Fibroblast of upper back skin (primary cell): ENCODE measurements at places on chromosomes 7 and 10.
A peak's percentile ranks its signal among the peaks of the same experiment; 100 is the strongest.

GRCh38 chr10:6333086-6333485 lies 130.4 kb downstream of the PFKFB3 start:
- peak; percentile 6 for DNase-seq

DNA sequence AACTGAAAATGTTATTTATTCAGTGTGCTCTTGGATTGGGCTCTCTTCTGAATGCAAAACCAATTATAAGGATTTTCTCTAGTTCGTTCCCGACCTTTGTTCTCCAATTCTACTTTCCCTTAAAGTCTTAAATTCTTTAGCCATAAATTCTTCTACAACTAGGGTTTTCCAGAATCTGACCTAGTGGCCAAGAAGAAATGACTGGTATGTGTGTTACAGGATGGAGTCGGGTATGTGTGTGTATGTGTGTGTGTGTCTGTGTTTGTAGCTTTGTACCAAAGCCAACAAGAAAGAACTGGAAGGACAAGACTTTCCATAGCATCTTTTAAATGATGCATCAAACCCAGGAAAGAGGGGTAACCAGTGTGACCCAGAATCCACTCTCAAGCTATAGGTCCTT lies 25.8 kb upstream of the LEP start:
- peak; percentile 88 for DNase-seq

DNA sequence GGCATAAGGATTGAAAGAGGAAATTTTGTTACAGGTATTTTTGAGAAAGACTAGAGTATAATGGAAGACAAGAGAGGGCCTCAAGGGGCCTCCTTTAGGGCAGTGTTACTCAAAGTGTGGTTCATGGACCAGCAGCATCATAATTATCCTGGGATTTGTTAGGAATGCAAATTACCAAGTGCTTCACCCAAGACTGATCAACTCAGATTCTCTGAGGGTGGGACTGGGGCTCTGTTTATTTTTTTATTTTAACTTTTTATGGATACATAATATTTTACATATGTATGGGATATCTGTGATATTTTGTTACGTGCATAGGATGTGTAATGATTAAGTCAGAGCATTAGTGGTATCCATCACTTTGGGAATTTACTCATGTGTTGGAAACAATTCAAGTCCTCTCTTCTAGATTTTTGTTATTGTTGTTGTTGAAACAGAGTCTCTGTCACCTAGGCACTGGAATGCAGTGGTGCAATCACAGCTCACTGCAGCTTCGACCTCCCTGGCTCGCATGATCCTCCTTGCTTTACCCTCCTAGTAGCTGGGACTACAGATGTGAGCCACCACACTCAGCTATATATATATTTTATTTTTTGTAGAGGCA lies 2.2 kb upstream of the KCTD7 start:
- DNase-seq, result peak; percentile 48

- DNase-seq, result no peak
Observed at GRCh38 chr10:72814099-72814790, 79.3 kb upstream of the OIT3 start.

DNA sequence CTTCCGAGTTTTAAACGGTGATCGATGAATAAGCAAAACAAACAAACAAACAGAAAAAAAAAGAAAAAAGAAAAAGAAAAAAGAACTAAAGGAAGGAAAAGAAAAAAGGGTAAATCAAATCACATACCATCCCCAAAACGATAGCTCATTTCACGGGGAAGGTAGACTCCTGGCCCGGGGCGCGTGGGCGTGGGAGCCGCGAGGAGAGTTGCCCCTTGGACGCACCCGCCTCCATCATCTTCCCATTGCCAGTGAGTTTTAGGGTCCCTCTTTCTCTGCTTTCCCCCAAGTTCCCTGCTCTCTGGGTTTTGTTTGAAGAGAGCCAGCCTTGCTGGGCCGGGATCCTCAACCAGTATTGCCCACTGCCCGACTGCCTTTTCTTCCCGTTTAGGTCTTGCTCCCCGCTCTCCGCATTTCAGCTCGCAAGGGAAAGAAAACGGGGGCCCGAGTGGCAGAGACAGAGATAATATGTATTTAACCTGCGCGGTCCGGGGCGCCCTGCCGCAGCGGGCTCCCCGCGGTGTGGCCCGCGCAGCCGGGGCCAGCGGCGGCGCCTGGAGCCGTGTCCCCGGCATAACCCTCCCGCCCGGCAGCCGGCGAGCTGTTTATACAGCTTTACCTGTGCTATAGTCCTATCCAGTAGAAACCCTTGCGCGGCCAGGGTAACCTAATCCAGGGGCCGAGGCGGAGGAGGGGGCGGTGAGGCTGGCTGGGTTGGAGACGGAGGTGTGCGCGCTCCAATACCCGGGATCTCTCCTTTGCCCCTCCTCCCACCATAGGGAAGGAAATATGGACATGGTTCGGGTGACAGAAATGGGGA lies 5.2 kb upstream of the GATA3 start:
- DNase-seq, result no peak

- DNase-seq, result peak; percentile 12
Observed at GRCh38 chr10:11197266-11197712, 179.6 kb downstream of the CELF2 start.

DNA sequence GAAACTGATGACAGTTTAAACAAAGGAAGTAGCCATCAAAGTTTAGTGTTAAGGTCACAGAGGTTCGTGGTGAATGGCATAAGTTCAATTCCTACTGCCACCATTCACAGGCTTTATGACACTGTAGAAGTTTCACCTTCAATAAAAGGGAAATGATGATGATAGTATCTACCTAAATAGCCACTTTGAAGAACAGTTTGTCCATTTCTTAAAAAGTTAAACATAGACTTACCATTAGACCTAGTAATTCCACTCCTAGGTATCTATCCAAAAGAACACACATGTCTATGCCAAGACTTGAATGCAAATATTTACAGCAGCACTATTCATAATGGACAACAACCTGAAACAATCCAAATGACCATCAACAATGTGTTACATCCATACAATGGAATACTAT lies 18.9 kb upstream of the GSTK1 start:
- DNase-seq, result no peak

DNA sequence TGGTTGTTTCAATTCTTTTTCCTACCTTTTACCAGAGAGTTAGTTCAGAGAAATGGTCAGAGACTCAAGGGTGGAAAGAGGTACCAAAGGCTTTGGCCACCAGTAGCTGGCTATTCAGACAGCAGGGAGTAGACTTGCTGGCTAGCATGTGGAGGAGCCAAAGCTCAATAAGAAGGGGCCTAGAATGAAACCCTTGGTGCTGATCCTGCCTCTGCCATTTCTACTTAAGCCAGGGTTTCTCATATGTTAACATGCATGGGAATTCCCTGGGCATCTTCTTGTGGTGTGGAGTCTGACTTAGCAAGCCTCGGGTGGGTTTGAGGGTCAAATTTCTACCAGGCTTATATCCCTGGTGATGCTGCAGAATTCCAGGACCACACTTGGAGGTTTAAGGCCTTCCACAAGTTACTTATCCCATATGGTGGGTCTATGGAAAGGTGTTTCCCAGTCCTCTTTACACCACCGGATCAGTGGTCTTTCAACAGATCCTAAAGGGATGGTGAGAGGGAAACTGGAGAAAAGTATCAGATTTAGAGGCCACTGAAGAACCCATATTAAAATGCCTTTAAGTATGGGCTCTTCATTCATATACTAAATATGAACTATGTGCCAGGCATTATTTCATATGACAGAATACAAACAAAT lies 3.2 kb downstream of the IL6 start:
- no peak for DNase-seq

- no peak for DNase-seq
Observed at GRCh38 chr7:90698616-90699015, 102.5 kb downstream of the CDK14 start.

DNA sequence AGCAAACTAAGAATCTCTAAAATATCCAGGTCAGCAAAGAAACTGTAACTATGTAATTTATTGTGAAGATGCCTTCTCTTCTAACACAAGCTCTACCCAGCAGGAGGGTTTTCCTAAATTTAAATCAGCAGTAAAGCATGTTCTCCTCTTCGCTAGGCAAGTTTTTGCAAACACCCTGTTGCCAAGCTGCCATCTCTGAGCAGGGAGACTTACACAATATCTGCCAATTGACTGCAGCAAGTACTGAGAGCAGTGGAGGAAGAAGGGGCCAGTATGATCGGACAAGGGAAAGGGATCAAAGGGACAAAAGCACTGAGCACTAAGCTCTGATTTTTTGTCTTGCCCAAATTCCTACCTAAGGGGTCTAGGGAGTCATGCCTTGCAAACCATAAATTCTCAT lies 16.0 kb upstream of the LANCL2 start:
- DNase-seq, result no peak

- DNase-seq, result peak; percentile 72
Observed at GRCh38 chr10:59181668-59182067, 5.2 kb downstream of the PHYHIPL start.

- no peak for DNase-seq
Observed at GRCh38 chr10:114370199-114370598, 34.1 kb downstream of the AFAP1L2 start.

DNA sequence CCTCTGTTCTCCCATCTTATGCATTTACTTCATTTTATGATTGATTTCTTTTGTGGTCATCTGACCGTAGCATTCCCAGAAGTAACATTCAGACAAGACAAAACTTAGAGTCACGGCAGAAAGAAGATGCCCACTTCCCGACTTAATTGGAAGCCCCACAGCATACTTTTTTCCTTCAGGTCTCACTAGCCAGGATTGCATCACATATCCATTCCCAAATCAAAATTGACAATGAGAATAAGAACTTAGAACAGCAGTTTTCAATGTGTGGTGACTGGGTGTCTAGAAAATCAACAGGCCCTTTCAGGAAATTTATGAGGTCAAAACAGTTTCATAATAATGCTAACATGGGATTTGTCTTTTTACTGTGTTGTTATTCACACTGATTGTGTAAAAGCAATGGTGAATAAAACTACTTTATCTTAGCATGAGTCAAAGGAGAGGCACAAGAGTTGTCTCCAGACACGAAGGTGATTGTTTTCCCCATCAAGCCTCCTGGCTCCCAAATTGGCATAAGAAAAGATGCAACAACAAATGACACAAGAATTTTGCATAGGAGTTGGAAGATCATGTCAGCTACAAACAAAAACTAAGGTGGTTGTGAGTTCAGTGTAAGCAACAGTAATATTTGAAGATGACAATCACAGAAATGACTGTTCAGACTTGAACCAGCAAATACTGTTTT lies 493.9 kb downstream of the HTR7 start:
- no peak for DNase-seq

DNA sequence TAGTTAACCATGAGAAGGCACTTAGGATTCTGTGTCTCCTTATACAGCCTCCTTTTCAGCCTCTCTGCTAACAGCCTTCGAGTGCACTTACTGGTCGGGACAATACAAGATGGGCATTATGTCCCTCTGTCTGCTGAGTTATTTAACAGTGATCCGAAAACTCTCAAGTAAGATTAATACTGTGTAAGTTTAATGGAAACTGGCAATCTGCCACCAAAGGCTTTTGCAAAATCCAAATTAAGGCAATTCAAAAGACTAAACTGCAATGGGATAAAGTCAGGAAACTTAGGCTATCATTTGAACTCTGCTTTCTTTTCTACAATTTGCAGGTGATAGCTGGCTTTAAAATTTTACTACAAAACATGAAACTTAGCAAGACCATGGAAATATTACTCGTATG lies 477.8 kb downstream of the TFEC start:
- DNase-seq, result no peak

GRCh38 chr10:35388197-35388596 lies 51.9 kb downstream of the CCNY start:
- no peak for DNase-seq

DNA sequence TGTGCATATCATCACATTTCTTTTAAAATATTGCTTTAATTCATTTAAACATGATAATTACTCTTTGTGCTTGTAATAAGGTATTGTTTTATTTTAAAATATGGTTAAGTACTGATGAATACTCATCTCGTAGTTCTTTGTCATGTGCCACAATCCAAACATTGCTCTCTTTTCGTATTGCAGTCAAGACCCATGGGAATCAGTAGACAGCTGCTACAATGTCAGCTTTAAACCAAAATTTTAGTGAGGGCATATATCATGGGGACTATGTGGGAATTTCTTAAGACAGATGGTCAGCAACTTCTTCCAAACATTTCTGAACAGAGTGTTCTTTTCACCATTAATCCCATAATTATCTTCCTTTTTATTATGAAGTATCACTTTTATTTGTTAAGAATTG lies 77.2 kb upstream of the FZD1 start:
- DNase-seq, result no peak
